Smooth muscle cell of the brain vasculature (primary cell): ENCODE measurements at places on chromosomes 16 and 17.
A peak's percentile ranks its signal among the peaks of the same experiment; 100 is the strongest.

DNA sequence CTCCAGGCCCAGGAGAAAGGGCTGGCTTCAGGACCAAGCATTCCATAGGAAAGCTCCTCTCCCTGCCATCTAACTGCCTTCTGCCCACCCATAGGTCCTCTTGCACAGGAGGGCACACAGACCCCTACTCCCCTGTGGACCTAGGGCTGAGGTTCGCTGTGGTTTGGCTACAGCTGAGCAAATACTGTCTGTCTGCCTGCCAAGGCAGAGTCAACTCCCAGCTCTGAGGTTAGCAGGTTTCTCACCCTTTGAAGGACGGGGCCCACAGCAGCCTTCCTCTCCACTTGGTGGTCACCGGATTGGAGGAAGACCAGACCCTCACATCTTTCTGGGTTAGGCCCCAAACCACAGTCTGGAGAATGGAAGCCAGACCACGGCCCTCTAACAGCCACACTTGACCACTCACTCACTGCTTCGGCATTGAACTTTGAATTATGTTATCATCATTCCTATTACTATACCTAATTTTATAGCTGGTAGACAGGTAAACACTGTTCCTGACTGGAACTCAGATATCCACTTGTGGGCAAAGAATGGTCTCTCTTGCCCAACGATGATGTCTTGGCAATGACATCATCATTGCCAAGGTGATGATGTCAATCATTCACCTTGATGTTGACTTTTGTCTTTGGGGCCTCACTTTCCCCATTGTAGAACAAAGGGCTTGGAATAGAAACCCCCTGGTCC, 14.2 kb downstream of the CBX4 start:
- no peak for DNase-seq

DNA sequence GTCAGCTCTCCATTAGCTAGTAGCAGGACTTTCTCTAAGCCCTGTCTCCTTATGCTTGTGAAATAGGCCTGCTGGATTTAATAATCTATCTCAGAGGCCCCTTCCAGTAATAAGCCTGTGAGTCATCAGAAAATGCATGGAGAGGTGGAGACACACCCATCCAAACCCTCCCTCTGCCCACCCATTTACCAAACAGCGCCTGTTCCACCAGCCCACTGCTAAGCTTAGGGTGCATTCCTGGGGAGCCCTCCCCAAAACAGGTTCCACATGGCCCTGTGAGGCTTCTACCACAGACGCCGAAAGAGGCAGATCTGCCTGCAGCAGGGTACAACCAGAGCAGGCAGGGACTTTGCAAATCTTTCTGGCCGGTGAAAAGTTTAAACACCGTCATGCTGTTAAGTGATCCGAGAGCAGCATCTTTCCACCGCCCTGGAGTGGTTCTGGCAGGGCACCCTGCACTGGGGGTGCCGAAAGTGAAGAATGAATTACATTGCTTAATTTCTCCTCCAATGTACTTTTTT, 99.3 kb downstream of the GAS7 start:
- DNase-seq: no peak

DNA sequence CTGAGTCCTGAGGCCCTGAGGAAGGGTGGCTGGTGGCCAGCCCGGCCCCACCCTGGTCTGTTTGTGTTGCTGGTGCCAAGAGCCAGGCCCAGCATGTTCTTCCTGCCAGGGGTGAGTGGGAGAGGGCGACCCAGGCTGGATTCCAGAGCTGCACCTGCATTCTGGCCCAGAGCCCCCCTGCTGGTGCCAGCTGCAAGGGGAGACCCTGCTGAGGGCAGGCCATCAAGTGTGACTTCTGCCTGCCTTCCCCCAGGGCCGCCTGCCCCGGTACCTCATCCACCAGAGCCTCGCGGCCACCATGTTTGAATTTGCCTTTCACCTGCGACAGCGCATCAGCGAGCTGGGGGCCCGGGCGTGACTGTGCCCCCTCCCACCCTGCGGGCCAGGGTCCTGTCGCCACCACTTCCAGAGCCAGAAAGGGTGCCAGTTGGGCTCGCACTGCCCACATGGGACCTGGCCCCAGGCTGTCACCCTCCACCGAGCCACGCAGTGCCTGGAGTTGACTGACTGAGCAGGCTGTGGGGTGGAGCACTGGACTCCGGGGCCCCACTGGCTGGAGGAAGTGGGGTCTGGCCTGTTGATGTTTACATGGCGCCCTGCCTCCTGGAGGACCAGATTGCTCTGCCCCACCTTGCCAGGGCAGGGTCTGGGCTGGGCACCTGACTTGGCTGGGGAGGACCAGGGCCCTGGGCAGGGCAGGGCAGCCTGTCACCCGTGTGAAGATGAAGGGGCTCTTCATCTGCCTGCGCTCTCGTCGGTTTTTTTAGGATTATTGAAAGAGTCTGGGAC, 2.4 kb upstream of the TCAP start:
- DNase-seq: no peak

GRCh38 chr16:11138769-11139325, 117.2 kb downstream of the SOCS1 start:
- no peak for DNase-seq

DNA sequence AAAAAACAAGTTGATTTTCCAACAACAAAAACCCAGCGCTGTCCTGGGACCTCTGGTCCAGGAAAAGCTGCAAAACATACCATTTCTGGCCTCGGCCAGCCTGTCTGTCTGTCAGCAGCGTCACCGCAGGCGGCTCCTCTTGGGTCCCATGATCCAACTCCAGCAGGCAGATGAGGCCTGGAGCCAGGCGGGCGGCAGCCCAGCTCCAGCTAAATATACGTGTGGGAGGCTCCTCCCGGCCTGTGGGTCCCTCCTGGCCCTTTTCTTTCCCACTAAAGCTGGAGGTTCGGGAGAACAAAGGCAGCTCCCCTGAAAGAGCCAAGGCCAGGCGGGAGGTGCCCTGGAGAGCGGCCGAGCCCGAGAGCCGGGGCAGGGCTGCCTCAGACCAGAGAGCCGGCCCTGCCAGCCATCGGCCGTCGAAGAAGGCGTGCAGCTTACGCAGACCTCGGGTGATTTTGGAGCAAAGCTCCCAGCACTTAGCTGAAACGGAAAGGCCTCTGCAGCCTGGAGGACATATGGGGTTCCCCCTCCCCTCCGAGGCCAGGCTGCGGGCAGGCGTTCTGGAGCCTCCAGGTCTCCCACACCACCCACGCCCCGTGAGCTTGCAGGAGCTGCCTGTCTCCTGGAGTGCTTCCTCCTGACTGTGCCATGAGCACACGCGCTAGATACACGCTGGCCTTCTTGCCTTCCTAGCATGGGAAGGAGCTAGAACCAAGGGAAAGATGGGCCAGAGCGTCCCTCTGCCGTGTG, 19.9 kb upstream of the JPH3 start:
- peak; percentile 75 for DNase-seq

DNA sequence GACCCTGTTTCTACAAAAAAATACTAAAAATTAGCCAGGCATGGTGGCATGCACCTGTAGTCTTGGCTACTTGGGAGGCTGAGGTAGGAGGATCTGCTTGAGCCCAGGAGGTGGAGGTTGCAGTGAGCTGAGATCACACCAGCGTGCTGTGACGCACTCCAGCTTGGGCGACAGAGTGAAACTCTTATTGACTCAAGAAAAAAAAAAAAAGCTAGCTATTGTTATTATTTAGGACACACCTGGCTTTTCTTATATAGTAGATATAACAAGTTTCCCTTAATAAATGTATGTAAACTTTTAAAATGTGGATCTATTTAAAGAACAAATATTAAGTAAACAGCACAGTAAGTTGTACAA, 1.8 kb downstream of the RABEP2 start:
- no peak for DNase-seq

GRCh38 chr17:46964315-46965265, 14.5 kb downstream of the RPRML start:
- DNase-seq: no peak

GRCh38 chr16:77467821-77468335, 33.0 kb upstream of the ADAMTS18 start:
- no peak for DNase-seq

- DNase-seq: no peak
Observed at GRCh38 chr16:57324749-57325148, 33.8 kb upstream of the CCL22 start.

GRCh38 chr17:17200831-17201230, 5.3 kb downstream of the PLD6 start:
- no peak for DNase-seq

DNA sequence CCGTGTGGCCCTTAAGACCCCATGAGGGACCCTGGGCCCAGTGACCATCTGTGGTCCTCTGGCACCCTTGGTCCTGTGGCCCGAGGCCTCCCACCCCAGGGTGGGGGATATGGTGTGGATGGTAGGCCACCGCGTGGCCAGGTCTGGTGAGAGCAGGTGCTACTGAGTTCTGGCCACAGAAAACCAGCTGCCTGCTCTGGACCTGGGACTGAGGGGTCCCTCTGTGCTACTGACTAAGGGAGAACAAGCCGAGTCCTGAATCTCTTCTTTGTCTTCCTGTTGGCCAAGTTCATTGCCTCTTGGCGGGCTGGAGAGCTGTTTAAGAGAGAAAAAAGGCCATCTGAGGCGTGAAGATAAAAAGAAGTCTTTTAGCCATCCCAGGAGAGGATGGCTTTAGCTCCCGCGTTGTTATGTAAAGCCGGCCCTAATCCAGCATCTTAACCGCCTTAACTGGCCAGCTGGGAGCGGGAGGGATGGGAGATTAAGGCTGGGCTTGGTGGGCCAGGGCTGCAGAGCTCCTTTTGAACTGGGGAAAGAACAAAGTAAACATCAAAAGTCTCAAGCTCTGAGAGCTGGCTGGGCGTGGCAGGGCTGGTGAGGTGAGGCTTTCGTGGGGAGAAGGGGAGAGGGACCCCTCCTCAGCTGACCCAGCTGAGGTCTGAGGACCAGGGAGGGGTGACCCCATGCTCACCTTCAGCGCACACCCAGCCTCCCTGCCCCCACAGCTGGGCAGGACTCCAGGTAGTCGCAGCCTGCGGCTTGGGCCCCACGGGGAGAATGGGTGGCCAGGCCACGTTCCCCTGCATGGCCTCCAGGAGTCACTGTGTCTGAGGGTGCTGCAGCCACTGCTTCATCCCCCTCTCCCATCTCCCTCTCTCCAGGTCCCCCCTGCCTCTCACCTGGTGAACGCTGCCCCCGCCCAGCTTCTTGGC, 62.4 kb downstream of the NKD1 start:
- no peak for DNase-seq

DNA sequence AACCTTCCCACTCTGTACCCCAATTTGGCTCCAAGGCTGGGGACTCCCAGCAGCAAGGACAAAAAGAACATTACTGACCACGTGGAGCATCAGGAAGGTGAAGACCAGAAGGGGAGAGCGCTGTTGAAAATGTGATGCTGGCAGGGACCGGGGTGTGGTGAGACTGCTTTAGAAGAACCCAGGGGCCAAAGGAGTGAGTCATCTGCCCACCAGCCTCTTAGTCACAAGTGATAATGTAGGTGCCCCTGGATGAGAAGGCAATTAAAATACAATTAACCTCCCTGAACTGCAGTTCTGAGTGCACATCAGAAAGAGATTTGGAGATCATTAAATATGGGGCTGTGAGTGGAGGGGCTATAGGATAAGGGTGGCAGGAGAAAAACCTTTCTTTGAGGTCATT, 366.6 kb upstream of the CCL2 start:
- no peak for DNase-seq

DNA sequence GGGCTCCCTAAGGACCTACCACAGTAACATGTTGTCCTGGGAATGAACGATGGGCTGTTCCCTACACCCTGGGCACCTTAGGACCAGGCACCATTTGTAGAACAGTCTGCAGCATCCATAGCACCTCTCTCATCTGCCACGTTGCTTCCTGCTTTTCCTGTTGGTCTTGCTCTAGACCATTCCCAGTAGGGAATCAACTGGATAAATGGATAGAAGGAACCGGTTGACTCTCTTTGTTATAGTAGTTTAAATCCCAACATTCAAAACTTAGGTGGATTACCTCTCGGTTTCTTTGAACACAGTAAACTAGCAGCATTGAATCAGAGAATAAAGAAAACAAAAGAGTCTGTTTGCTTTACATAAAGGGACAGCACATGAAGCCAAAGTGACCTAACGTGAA, 159.1 kb downstream of the HS3ST3B1 start:
- DNase-seq: no peak

DNA sequence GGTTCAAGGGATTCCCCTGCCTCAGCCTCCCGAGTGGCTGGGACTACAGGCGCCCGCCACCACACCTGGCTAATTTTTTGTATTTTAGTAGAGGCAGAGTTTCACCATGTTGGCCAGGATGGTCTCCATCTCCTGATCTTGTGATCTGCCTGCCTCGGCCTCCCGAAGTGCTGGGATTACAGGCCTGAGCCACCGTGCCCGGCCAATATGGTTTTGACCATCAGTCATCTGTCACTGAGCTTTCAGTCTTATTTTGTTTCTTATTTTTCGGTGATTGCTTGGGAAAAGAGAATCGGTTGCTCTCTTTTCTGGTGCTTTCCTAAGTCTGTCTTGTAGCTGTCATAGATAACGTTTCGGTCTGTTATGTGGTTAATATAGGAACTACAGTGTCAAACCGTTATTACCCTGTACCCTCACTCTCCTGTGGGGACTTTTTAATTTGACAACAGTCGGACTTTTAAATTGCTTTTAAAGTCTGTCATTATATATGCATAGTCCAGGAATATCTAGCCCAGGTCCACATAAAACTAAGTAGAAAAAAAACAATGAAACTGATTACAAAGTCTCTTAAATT, 453.4 kb downstream of the KCNJ18 start:
- no peak for DNase-seq
